Epithelial cell of proximal tubule (primary cell): ENCODE measurements at places on chromosomes 5 and 9. TPM values are rescaled to one million over a fixed set of nuclear protein-coding genes. Genes with fewer than 3 reads are reported as not detected.

PCDHGC4 gene
- 0.07 and 0.46 TPM in 2 replicates for total RNA-seq

LHX3 gene
- not detected in 2 replicates for total RNA-seq

COL27A1 gene
- 8.5 and 9.1 TPM in 2 replicates for total RNA-seq

PCDHGA7 gene
- 0.23 and 0.29 TPM in 2 replicates for total RNA-seq

IL13 gene
- total RNA-seq = not detected in 2 replicates

LURAP1L gene
- total RNA-seq = 5.2 and 11.8 TPM in 2 replicates

SHISAL2B gene
- total RNA-seq = not detected in 2 replicates

ORM2 gene
- total RNA-seq = not detected in 2 replicates

IRX2 gene
- 17.2 and 19.3 TPM in 2 replicates for total RNA-seq

S1PR3 gene
- total RNA-seq = 2.6 and 4.2 TPM in 2 replicates

PGM5 gene
- 1.2 TPM in 1 of 2 replicates, not detected in the other for total RNA-seq

LEAP2 gene
- 0.22 and 0.35 TPM in 2 replicates for total RNA-seq

SLC6A7 gene
- total RNA-seq = not detected in 2 replicates

ITGA2 gene
- 14.1 and 28.1 TPM in 2 replicates for total RNA-seq

RECK gene
- 5.7 and 6.6 TPM in 2 replicates for total RNA-seq

PCDHGA8 gene
- 0.14 and 1.0 TPM in 2 replicates for total RNA-seq

CMYA5 gene
- 0.35 and 2.8 TPM in 2 replicates for total RNA-seq

PCDHGC3 gene
- total RNA-seq = 9.8 and 23.2 TPM in 2 replicates

IL9 gene
- total RNA-seq = not detected in 2 replicates
